MCF 10A (cell line): ENCODE measurements at places on chromosomes 13 and 19.

- DNase-seq: no peak
These were observed 599 bp downstream of the ZNF331 start for GRCh38 chr19:53538378-53539109.

GRCh38 chr19:47305309-47305751 lies 4.3 kb upstream of the C5AR1 start:
- DNase-seq: peak; percentile 84

- no peak for DNase-seq
These were observed 15.6 kb upstream of the HMGB1 start for GRCh38 chr13:30481241-30481760.

- DNase-seq: peak; percentile 39
These were observed 37.6 kb downstream of the KCTD12 start for GRCh38 chr13:76848596-76848995.

GRCh38 chr19:34120846-34121639 lies 51.3 kb upstream of the LSM14A start:
- peak; percentile 66 for DNase-seq

DNA sequence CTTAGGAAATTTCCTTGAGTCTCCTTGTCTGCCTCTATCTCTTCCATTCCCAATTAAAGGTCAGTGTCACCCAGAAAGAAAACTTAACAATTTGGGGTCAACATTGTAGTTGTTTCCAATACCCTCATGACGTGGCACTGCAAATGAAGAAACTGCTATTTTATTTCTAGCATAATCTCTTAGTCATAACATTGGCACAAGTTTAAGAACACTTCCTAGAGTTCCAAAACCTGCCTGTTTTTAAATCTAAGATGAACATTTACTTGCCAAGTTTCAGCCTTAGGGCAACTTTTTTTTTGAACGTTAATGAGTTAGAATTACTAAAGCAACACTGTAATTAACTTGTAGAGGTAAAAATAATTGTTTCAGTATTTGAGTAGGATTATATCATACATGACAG lies 108.0 kb downstream of the LMO7 start:
- peak; percentile 59 for DNase-seq

DNA sequence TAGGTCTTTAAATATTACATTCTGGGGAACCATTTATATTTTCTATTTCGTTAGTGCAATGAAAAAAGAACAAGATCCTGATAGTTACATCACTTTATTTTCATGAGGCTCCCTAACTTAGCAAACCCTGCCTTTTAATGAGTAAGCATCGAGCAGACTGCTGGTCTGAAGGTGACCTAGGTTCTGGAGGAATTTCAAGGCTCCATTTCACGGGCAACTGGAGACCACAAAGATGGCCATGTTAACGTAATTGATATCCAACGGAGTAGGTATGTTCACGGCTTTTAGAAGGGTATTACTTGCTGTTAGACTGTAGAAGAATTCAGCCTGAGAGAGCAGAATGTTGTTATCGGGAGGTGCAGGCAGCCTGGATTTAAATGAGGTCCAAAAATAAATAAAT lies 1597.6 kb downstream of the EFNB2 start:
- no peak for DNase-seq

DNA sequence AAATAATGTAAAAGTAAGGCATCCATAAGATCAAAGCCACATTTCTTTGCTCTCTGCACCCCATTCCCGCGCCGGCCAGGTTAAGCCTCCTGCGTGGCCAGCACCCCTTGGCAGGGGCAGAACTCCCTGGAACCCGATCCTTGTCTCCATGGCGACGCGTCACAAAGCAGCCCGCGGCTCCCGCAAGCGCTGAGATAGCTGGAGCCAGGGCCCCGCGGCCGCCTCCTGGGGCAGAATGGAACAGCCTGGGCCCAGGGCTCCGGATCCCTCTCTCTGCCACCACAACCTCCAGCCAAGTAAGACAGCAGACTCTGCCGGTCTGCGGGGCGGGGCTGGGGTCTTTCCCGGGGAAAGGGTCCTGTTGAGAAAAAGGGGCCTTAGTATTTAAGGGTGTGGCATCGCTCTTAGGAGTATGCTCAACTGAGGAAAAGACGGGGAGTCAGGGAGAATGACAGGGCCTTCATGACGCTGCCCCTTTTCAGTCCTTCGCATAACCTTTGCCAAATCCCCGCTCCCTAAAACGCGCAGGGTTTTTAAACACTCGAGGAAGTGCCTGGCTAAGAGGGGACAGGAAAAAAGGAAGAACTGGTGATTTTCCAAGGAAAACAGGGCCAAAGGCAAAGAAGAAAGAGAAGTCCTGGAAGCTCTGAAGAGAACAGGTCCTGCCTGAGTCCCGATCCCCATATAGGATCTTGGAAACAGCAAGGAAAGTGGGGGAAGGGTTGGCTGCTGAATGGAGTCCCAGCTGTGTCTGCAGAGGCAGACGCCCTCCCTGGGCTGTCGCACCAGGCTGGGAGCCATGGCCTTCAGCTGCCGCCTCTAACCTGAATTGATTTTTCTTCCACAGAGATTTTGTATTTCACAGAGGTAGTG lies at the start of gene TEX26:
Gene TEX26, plus strand, starts transcription at position 176 of the 873 bp plus-strand sequence. Its CDS starts 60 bp downstream, at position 236.
- no peak for DNase-seq

DNA sequence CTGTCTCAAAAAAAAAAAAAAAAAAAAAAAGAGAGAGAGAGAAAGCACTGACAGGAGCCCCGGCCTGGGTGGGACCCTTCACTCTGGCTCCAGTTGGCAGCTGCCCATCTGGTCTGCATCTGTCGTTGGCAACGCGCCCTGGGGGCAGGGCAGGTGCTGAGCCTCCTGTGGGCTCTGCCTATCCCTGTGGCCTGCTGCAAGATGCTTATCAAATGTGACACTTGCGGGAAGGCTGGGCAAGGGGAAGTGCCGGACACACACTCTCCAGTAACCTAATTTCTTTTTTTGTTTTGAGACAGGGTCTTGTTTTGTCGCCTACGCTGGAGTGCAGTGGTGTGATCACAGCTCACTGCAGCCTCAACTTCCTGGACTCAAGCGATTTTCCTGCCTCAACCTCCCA lies 10.7 kb upstream of the KPTN start:
- no peak for DNase-seq

DNA sequence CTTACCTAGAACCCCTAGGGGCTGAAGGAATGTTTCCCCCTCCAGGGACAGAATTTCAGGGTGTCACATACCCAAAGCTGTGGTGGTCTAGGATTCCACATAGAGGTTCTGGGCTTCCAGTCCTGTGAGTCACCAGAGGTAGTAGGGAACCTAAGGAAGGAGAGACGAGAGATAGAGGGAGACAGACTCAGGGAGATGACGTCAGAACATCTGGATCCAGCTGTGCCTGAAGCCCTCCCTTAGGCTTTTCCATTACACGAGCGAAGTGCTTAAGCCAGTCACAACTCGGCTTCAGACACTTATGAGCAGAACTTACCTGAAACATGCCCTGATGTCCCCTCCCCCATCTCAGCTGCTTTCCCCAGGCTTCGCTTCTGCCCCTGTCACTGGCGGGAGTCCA lies 11.8 kb upstream of the SELENOW start:
- no peak for DNase-seq

DNA sequence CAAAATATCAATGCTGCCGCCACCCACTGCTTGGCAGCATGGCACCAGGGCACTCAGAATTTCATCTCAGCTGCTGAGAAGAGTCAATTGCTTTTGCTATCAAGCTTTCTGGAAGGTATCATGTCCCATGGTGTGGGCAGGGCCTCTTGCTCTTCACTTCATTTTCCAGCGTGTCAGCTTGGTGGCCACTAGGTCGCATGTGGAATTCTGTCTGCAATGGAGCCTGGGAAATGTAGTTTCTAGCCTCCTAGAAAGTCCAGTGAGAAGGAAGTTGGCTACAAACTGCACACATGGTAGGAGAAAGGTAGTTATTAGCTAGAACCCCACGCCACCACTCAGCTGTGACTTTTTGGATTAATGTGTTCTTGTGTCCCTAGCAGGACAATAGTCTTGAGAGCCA lies 105.3 kb downstream of the MYO16 start:
- no peak for DNase-seq

DNA sequence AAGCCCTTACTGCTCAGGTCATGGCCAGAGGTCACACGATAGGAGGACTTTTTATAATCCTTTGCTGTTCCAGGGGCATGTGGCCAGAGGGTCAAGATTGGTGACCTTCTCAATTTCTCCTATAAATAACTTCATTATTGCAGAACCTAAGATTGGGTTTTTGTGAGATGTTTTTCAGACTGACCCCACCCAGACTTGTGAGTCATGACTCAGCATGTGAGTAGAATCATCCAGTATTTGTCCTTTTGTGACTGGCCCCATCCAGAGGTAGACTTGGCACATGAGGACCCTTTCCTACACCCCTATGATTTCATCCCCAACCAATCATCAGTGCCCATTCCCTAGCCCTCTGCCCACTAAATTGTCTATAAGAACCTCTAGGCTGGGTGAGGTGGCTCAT lies 84.5 kb upstream of the ABCC4 start:
- DNase-seq: no peak

GRCh38 chr19:17333611-17334413 lies 843 bp downstream of the ANO8 start:
- DNase-seq: peak; percentile 90

GRCh38 chr19:34979819-34980640 lies 16.0 kb upstream of the ZNF792 start:
- no peak for DNase-seq

GRCh38 chr13:20359335-20359734 lies 127.2 kb upstream of the GJB6 start:
- DNase-seq: peak; percentile 95

- peak; percentile 12 for DNase-seq
These were observed 144.2 kb downstream of the SPRY2 start for GRCh38 chr13:80196756-80197155.

- no peak for DNase-seq
These were observed at the start of gene GJB6 for GRCh38 chr13:20231839-20232555. Gene GJB6, minus strand, starts transcription at chr13:20232319. Its CDS starts 8,839 bp downstream, at chr13:20223480.

DNA sequence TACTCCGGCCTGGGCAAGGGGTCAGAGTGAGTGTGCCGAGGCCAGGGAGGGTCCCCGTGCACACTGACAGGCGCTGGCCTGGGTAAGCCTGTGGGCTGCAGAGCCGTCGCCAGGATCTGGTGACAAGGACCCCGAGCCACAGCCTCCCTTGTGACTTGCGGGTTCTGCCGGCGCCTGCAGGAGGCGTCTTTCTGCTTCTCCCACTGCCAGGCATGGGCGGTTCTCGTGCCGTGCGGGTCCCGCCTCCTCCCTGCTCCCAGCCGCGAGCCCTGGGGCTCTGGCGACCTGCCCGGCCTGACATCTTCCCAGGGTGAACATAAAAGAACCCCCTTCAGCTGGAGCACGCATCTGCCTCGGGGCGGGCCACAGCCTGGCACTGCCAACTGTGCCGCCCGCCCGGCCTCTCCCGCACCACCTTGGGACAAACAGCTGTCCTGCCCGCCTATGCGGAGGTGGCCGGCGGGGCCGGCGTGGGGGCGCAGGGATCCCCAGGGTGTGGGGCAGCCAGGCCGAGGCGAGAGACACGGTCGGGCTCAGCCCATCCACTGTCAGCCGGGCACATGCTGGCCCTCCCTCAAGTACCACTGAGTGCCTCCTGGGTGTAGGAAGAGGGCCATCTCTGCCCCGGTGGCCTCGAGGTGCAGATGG lies 1.5 kb upstream of the HCN2 start:
- peak; percentile 94 for DNase-seq

DNA sequence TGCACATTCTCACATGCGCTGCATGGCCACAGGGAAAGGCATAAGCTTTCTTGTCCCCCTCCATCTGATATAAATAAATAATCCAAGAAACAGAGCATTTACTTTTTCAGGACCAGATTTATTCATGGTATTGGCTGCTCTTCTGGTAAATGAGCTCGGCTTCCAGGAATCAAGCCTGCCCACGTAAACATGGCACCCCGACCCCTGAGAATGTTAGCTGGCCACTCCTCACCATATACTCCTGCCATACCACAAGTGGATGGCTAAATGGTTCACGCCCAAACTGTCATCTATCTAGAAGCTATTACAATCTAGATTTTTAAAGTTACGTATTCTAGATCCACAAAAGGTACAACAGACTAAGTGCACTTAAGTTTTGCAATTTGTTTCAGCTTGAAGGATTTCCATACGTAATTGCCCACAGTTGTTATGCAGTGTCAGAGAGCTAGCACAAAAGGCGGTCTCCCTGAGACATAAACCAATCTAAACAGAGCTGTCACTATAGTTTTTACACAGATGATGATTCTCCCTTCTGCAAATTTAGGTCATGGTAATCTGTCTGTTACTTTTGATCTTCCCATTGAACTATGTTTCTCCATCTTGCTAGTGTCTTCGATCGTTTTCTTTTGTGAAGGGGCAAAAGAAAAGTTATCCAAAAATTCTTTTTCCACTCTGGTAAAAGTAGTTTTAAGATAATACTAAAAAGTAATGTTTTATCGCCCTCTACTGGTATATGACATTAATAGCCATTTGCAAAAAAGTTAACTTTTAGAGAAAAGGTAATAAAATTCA lies 16.2 kb upstream of the FOXO1 start:
- peak; percentile 25 for DNase-seq

- no peak for DNase-seq
These were observed 9.3 kb downstream of the CALM3 start for GRCh38 chr19:46610413-46610775.
